ENCODE measurements at places on chromosomes 1 and 21.

GRCh38 chr1:178723546-178723945 is 1.5 kb upstream of the RALGPS2 start:
- DNase-seq, result no peak

- no peak for DNase-seq
These were observed 24.3 kb upstream of the TMEM39B start for GRCh38 chr1:32048440-32048839.

GRCh38 chr1:155002464-155003226 is at the start of gene ZBTB7B:
ZBTB7B (plus strand) TSS chr1:155002802; CDS start chr1:155014661, 11,859 bp downstream.
- no peak for DNase-seq

GRCh38 chr1:73711089-73711488 is 486.9 kb downstream of the LRRIQ3 start:
- DNase-seq, result no peak

DNA sequence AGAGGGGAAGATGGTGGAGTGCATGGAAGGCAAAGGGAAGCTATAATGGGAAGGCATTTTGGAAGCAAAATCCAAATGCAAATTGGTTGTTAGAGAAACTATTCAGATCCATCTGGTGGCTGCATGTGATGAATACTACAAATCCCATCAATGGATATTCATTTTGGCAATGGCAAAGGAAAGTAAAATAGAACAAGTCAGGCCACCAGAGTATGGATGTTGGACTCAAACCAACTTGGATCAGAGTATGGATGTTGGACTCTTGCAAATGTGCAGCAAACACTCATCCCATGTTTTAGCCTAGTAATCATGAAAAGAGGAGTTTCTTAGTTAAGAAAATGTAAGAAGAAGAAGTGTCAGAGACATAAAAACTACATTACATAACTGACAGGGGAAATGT is 289.6 kb upstream of the DAB1 start:
- no peak for DNase-seq

GRCh38 chr1:66371233-66372005 is 162.5 kb upstream of the SGIP1 start:
- DNase-seq, result no peak

DNA sequence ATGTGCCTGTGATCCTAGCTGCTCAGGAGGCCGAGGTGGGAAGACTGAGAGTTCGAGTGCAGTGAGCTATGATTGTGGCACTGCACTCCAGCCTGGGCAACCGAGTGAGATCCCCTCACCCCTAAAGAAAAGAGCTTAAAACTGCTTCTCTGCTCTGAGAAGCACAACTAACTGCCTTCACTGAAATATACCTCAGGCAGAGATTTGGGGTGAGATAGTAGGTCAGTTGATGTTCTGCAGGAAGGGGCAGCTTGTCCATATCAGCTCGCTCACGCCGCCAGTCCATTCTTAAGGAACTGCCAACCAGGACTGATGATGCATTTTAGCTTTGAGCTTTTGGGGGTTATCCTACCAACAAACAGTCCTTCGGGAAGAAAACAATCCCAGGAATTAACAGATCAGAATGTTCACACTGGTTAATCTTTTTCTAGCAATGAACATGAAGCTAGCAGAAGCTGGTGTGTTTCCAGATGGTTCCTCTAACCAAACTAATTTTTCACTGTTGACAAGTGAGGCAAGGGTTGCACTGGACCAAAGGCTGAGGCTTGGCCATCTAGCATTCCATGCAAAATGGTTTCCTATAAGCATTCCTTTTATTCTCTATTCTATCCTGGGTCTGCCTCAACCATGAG is 31.6 kb downstream of the LHX4 start:
- no peak for DNase-seq

DNA sequence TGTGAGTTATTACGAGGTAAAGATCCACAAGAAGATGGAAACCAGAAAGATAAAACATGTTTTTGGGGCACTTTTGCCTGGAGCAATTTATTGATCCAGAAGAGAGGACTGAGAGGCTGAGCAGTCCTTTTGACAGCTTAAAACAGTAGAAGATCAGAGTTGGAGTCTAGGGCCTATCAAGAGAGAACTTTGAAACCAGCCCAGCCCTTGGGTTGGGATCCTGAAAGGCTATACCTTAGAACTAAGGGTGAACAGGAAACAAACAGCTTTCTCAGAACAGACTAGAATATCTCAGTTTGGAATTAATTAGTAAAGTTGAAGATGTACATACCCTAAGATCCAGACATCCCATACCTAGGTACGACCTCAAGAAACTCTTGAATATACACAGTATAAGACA is 89.6 kb downstream of the ZZZ3 start:
- no peak for DNase-seq

- DNase-seq, result no peak
These were observed 1494.3 kb downstream of the AMY1C start for GRCh38 chr1:105243969-105244368.

- no peak for DNase-seq
These were observed 72.3 kb downstream of the TNFSF4 start for GRCh38 chr1:173134800-173135199.

DNA sequence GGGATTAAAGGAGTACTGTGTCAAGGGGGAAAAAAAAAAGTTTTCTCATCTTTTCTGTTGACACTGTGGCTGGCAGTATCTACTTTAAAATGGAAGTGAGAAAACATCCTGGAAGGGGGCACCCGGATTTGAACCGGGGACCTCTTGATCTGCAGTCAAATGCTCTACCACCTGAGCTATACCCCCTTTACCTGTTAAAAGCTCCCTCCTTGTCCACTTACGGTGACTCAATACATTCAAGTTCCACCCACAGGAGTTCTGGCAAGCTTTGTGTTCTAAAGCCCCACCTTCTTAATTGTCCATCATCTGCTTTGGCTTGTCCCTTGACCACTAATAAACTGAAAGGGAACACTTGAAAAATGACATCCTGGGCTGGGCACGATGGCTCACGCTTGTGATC is 68.2 kb downstream of the FNBP1L start:
- DNase-seq, result no peak

GRCh38 chr1:101029184-101029583 is 3.6 kb upstream of the DPH5 start:
- no peak for DNase-seq
